HFF-Myc (cell line): ENCODE measurements at places on chromosomes 4 and X.

- no peak for DNase-seq
Observed at GRCh38 chrX:129512409-129512808, 10.9 kb downstream of the SMARCA1 start.

- no peak for DNase-seq
Observed at GRCh38 chr4:55017406-55017805, 108.0 kb downstream of the KDR start.

DNA sequence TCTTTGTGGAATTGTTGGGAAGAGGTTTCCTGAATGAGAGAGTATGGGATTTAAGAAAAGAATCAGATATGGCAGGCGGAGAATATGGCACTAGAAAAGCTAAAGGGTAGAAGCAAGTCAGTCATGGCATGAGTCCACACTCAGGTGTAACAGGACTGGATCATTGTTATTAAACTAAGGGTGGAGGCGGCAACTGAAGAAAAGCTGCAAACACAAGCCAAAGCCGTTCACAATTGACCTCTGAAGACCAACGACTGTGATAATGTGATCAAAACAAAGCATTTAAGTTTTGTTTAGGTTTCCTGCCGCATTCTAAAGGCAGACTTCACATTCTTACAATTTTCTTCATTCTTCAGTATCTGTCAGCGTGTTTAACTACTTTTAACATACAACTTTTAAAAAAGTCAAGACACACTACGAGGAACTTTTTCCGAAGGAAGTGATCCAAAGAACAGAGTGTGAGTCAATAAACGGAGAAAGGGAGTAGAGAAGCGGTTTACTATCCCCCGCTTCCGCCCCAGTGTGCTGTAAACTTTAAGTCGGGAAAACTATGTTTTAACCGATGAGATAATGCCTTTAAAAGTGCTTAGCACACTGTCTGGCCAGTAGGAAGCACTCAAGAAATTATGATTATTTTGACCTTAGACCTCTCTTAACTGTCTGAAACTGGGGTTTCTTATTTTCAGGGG, 909 bp upstream of the SLAIN2 start:
- DNase-seq = peak; percentile 37

DNA sequence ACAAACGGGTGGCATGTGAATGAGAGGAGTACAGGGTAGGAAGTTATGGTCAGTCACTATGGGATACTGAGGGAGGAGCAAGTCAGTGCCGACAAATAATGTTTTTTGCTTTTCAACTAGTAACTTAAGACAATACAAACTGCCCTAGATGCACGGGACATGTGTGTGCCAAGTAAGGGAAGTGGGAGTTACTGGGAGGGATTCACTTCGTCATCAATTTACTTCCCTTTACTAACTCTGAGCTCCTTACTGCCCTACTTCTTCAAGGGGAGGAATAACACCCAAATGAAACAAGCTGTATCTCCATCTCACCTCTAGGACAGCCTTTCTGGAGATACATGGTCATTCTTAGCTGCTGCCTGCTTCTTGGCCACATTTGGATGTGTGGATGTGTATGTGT, 97.7 kb downstream of the DGKK start:
- DNase-seq = no peak
